ENCODE measurements at places on chromosomes 1 and 21.

- peak; percentile 62 for DNase-seq
Measured at GRCh38 chr1:156608036-156608674, 6.9 kb upstream of the GPATCH4 start.

DNA sequence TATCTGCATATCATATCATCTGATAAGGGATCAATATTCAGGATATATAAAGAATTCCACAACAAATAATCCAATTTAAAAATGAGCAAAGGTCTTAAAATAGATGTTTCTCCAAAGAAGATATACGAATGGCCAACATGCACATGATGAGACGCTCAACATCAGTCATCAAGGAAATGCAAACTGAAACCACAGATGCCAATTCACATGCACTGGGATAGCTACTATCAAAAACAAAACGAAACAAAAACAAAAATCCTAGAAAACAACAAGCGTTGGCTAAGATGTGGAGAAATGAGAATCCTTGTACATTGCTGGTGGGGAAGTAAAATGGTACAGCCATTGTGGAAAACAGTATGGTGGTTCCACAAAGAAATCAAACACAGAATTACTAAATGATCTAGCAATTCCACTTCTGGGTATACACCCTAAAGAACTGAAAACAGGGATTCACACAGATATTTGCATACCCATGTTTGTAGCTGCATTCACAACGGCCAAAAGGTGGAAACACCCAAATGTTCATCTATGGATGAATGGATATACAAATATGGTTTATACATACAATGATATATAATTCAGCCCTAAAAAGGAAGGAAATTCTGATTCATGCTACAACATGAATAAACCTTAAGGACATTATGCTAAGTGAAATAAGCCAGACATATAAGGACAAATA is 79.4 kb downstream of the PCSK9 start:
- DNase-seq, result no peak

- no peak for DNase-seq
Measured at GRCh38 chr21:25459993-25460392, 147.3 kb downstream of the MRPL39 start.

DNA sequence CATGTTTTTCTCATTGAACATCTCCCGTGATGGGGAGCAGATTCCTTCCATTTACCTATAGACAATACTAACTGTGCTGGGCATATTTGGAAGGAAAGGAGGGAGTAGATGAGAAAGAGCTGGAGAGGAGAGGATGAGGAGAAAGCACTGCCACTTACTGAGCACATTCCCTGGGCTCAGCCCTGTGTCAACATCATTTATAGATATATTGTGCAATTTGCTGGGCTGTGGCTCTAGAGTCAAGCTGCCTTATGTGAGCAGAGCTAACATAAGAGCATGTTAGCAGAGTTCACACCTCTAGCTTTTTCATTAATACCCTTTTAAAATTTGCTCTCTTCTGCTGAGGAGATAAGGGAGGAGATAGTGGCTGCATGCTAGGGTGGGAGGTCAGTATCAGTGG is 22.3 kb upstream of the CD53 start:
- DNase-seq, result no peak

DNA sequence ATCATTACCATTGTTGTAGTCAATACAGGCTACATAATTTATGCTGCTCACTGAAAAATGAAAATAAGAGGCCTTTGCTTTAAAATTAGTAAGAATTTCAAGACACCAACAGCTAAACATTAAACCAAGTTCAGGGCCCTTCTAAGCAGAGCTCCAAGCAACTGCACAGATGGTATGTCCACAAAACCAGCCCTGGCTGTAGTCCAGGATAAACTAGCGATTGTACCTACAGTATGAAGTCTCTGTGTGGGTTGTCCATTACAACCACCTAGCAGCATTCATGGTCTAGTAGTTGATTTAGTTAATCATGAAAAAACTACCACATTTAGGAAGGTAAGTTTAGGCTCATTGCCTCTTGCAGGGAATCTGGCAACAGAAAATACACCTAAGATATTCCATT is 35.3 kb downstream of the CLCA4 start:
- no peak for DNase-seq

- no peak for DNase-seq
Measured at GRCh38 chr1:227459977-227460376, 103.4 kb upstream of the ZNF678 start.
